NCI-H1092 treated with DMSO at 0.1 percent for 48 hours (cell line): ENCODE measurements at places on chromosomes 4 and X.
A peak's percentile ranks its signal among the peaks of the same experiment; 100 is the strongest.

DNA sequence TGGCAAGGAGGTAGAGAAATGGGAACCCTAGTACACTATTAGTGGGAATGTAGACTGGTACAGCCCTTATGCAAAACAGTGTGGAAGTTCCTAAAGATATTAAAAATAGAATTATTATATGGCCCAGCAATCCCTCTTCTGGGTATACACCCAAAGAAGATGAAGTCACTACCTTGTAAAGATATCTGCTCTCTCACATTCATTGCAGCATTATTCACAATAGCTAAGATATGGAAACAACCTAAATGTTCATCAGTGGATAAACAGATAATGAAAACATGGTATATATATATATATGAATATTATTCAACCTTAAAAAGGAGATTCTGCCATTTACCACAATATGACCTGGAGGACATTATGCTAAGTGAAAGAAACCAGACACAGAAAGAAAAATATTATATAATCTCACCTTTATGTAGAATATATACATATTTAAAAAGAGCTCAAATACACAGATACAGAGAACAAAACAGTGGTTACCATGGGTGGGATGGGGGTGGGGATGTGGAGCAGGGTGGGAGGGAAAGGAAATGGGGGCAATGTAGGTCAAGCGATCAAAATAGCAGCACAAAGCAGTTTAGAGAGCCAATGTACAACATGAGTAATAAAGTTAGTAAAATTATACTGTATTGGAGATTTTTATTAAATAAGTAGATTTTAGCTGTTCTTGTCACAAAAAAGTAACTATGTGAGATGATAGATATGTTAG, 138.6 kb downstream of the SPRY1 start:
- DNase-seq: no peak

DNA sequence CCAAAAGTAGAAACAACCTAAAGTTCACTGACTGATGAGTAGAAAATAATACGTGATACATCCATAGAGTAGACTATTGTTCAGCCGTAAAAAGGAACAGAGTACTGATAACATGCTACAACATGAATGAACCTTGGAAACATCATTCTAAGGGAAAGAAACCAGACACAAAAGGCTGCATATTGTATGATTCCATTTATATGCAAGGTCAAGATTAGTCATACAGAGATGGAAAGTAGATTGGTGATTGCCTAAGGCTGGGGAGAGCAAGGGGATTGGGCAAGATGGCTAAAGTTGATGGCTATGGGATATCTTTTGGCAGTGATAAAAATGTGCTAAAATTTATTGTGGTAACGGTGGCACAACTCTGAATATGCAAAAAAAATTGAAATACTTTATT, 209.1 kb downstream of the RELL1 start:
- DNase-seq: no peak

- DNase-seq: no peak
Measured at GRCh38 chrX:129249563-129249962, 273.7 kb downstream of the SMARCA1 start.

GRCh38 chrX:16462912-16463311, 187.0 kb upstream of the S100G start:
- DNase-seq: no peak

DNA sequence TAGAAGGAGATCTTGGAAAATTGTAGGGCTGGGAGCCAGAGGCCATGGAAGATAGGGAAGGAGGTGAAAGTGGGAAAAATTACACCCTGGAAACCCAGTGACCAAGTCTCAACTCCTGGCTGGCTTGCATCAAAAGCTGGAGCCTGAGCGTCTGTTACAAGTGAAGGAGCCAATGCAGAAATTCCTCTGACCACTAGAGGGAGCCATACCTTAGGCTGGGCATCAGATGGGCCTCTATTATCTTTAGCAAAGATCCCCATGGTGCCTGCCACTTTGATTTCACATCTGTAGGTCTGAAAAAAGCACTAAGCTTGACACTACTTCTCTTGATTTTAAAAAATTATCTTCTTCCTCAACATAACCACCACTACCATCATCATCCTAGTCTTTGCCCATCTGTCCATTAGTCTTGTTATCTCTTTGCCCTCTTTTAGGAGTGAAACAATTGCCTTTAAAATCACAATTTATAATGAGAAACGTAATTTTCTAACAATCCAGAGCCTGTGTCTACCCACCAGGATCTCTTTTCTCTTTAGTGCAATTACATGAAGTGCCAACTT, 62.9 kb downstream of the ANAPC4 start:
- peak; percentile 88 for DNase-seq

GRCh38 chr4:25253071-25253445, 19.2 kb downstream of the PI4K2B start:
- no peak for DNase-seq

GRCh38 chr4:4481399-4481994, 60.4 kb downstream of the STX18 start:
- no peak for DNase-seq

- DNase-seq: no peak
Measured at GRCh38 chrX:16560173-16560572, 89.8 kb upstream of the S100G start.

- DNase-seq: peak; percentile 26
Measured at GRCh38 chrX:20066968-20067708, 49.6 kb downstream of the MAP7D2 start.

- no peak for DNase-seq
Measured at GRCh38 chr4:112942077-112942476, 107.4 kb upstream of the ANK2 start.

DNA sequence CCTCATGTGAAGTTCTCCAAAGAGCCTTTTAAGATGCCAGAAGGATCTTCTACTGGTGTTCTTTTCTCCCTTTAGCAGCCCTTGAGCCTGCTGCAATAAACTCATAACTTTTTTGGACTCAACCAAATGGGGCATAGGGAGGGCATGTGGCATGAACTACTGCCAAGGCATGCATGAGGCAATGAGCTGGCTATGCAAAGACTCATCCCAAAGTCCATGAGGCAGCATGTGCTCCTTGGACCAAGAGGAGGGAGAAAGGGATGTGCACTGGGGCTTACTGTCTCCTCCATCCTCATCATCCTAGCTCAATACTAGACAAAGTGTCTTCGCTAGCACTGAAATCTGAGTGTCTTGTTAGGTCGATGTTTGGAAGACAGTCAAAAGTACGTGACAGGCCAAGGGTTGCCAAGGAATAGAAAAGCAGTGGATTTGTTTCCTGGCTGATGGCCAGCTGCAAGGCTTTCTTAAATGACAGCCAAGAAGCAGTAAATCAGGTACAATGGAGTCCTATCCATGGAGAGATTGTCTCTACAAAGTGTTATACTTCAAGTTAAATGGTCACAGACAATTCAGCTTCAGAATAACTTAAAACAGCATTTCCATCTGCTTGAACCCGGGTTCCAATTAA, 44.5 kb upstream of the ATXN3L start:
- DNase-seq: peak; percentile 45

- DNase-seq: no peak
Measured at GRCh38 chr4:142614621-142615323, 231.3 kb downstream of the INPP4B start.

GRCh38 chr4:140523370-140523856, 555 bp upstream of the ELMOD2 start:
- no peak for DNase-seq

- no peak for DNase-seq
Measured at GRCh38 chr4:144501231-144501780, 144.7 kb upstream of the HHIP start.

DNA sequence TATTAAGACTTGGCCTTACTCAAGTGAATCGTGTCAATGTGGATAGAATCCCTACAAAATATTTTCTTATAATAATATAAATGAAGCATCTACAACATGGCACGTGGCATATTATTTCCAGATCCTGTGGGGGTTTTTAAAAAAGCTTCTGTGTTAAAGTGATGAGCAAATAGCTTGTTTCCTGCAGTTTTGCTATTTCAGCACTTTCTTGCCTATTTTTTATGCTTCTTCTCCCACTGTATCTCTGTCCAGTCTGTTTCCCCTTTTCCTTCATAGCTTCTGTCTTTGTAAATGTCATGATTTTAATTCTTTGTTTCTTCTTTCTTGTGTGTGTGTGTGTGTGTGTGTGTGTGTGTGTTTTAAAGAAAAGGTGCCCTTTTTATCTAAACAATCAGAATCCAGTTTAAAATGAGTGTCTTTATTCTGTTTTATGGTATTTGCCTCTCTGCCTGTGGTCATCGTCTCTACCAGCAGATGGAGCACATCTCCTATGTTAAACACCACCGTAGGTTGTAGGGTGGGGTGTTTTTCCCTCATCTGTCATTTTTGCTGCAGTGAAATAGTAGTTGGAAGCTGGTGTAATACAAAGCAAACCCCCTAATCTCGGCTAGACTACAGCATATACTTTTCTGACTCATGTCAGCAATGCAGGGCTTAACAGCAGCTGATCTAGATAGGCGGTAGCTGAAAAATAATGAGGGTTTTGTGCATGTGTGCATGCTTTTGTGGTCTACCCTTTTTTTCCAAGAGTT, 33.1 kb downstream of the FTHL17 start:
- peak; percentile 19 for DNase-seq

- DNase-seq: no peak
Measured at GRCh38 chr4:4455210-4455865, 68.4 kb downstream of the NSG1 start.

DNA sequence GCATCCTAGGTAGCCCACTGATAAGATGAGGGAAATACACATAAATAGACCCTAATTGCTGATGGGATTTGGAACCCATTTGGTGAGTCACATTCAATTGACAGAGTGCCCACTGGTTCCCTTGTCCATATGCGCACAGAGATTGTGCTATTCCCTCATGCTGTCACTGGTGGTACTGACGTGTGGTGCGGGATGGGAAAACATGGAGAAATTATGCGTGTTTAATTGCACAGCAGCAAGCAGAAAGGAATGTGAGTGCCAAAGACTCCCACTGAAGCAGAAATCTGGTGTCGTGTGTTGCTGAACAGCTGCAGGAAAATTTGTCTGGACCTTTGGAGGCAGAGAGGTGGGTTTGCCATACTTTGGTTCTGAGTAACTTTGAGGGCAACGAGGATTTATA, 92.2 kb downstream of the NHSL2 start:
- DNase-seq: no peak
